ENCODE measurements at places on chromosomes 12 and 14.

- DNase-seq, result no peak
Observed at GRCh38 chr12:121154793-121155375, 22.2 kb downstream of the P2RX7 start.

DNA sequence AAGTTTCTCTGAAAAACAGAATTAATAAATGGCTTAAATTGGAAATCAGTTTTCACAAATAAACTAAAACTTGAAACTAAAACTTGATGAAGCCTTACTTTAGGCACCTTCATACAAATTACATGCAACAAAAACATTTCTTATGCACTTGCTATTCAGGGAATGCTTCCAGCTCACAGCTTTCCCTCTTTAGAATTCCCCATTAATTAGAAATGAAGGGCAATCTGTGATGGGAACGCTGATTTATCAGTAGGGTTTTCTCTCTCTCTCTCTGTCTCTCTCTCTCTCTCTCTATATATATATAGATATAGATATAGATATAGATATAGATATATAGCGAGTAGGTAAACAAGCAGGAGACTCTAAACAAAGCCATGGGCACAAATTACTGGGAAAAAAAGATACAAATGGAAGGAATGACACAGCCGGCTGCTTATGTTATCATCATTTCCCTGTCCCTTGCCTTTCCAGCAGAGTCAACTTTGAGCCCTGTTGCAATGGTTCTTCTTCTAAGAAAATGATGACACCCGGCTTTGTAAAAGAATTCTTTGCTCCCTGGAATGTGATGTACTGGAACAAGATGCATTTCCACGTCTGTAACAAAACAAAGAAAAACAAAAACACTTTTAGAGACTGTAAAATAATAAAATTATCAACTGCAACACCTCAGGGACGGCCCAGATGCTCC, 1121.6 kb upstream of the TMEM132C start:
- DNase-seq, result no peak

DNA sequence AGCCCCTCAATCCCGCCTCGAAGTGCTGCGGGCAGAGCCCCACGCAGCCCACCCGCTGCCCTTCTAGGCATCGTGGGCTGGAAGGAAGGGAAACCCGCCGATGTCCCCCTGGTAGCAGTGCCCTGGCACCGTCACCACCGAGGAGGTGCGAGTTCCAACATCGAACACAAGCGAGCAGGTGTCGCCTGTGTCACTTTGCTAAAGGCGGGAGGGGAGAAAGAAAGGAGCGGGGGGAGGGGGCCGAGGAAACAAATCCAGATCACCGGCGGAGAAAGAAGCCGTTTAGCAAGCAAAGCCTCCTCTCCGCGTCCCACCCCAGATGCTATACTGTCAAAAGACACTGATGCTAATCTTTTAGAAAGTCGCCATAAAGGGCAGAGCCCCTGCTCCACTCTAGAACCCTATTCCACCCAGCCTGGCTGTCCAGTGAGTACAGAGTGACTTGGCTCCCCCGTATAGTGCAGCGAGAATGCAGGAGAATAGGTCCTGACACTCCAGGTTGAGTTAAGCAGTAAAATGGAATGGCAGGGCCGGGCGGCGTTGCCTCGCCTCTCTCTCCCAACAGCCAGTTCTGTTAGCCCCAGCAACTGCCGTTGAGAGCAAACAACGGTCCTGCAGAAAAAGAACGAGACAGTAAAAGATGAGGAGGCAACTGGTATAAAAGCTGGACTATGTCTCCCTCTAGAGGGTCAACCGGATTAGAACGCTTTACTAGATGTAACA, 67.9 kb upstream of the USP15 start:
- DNase-seq, result no peak

DNA sequence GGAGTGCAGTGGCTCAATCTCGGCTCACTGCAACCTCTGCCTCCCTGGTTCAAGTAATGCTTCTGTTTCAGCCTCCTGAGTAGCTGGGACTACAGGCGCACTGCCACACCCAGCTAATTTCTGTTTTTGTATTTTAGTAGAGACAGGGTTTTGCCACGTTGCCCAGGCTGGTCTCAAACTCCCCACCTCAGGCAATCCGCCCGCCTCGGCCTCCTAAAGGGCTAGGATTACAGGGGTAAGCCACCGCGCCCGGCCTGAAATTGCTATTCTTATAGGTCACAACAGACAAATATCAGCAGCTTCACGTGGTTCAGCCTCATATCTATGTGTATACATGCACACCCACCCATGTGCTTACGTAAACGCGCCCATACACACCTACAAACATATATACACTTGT, 23.6 kb downstream of the BATF start:
- DNase-seq, result no peak

DNA sequence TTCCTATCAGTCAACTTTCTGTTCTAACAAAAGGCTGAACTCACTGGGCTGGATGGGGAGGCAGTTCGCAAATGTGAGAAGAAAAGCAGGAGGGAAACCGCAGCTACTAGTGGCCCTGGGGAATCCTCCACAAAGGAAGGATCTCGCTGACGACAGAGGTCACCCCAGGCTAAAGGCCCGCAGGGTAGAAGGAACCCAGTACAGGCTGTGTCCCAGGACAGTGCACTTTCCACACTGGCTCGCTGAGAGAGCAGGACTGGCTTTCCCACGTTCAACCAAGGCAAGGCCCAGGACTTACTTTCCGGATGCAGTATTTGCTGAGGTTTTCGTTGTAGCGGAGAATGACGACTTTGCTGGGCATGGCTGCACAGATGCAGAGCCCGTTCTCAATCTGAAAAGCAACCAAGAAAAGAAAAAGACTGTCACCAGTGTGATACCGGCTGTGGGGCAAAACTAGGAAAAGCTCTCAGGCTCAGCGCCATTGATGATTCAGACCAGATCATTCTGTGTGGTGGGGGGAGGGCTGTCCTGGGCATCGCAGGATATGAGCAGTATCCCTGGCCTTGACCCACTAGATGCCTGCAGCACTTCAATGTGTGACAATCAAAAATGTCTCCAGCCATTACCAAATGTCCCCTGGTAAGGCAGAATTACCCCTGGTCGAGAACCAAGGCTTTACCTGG, 36.3 kb downstream of the PRKAB1 start:
- no peak for DNase-seq

DNA sequence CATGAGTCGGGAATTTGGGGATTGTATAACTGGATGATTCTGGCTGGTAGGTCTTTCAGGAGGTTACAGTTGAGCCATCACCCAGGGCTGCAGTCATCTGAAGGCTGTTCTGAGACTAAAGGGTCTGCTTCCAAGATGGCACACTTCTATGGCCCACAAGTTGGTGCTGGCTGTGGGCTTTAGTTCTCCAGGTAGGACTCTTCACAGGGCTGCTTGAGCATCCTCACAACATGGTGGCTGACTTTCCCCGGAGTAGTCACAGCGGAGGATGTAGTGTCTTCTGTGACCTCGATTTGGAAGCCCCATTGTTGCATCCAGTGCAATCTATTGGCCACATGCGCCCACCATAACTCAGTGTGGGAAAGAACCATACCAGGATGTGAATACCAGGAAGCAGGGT, 14.4 kb downstream of the PHETA1 start:
- no peak for DNase-seq

DNA sequence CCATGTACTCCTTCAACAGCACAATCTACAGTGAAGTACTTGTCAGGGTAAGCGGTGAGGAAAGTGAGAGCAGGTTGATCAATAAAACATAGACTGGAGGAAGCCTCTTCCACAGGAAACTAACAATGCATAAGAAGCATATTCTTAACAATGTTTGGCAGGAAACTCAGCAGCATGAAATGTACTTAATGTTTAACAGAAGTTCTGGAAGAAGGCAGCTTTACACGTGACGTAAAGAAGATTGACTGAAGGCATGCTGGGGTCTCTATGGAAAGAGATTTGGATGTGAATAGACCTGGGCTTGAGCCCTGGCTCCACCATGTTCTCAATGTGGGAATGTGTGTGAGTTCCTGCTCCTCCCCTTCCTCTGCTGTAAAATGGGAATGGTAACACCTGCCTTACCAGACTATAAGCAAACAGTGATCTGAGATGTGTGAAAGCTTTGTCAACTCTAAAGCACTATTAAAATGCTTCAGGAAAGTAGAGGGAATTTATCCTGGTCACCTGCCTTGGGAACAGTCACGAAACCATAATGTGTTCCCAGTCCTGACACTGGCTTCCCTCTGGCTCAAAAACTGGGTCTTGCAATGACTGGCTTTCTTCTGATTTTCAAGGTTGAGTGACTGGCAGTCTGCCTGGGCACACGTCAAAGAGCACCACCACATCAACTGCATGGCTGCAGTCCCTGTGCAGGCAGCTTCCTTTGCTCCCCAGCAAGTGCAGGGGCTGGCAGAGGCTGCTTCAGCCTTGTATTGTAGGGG, 384.6 kb downstream of the APAF1 start:
- DNase-seq, result no peak

DNA sequence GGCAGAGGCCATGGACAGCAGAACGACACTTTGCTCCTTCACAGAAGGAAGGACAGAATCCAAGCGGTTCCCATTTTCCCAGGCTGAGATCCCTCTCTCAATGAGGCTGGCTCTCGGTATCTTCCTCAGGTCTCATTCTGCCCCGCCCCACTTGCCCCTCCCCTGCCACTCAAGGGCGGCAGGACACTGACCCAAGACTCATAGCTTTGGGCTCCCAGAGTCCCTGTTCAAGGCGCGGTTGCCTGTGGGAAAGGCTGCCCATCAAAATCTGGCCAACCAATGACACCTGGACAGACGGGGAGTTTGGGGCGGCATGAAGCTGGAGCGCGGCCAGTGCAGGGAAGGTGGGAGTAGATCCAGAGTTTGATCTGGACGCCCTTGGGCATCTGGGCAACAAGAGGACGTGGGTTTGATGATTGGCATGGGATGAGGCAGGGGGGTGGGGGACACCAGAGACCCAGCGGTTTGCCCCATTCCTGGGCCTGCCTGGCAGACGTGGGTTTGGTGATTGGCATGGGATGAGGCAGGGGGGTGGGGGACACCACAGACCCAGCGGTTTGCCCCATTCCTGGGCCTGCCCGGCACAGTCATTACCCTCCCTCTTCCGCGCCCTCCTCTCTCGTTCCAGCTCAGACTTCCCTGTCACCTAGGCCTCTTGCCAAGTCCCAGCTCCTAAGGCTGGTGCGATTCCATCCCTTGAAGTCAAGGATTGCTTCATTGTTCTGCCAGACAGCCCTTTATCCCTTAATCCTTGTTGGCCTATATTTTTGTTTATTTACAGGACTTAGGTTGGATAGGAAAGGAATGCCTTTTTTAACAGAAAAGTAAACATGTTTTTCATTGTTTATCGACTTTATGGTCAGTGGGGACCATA, 92.1 kb downstream of the NINJ2 start:
- no peak for DNase-seq

GRCh38 chr14:78016532-78016931, 153.6 kb upstream of the NRXN3 start:
- DNase-seq, result no peak

- no peak for DNase-seq
Observed at GRCh38 chr12:108287227-108287626, 51.9 kb downstream of the CMKLR1 start.

DNA sequence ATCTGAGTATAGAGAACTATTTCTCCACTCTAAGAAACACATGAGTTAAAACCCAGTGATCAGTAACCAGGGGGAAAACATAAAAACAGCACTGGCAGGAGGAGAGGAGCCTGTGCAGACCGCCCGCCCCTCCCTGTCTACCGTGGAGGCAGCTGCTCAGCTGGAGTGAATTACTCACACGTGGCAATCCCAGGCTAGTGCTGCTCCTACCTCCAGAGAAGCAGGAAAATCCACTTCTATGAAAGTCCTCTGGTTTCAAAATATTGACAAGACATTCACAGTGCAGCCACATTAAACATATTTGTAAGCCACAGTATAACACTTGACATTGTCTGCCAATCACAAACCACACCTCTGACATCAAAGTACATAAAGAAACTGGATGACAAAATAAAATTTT, 16.7 kb downstream of the TMEM132D start:
- DNase-seq, result no peak

DNA sequence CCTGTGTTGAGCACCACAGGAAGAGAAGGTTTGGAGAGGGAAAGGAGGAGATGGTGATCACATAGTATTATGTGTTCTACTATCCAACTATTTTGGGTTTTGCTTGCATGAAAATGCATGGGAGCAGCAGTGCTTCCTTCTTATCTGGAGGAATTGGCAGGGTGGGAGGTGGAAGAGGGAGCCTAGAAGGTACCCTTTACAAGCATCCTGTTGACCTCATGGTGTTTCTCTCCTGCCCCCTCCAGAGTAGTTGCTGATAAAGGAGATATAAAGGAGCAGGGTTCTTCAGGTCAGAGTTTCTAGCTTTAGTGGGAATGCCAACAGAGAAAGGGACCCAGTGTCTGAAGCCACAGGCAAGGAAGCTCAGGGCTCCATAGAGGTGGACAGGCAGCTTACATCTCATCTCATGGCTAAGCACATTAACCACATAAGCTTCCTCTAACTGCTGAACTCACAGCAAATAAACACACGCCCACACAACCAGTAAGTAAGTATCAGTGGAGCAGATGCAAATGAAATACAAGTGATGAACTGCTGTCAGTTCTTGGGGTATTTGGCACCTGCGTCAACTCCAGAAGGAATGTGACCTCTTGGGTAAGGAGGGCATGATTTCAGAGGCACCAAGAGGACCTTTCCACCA, 174.2 kb upstream of the SLC38A2 start:
- no peak for DNase-seq

- DNase-seq, result no peak
Observed at GRCh38 chr12:95203487-95204030, 13.7 kb downstream of the FGD6 start.

GRCh38 chr12:50174971-50175715, 8.0 kb upstream of the CERS5 start:
- no peak for DNase-seq

DNA sequence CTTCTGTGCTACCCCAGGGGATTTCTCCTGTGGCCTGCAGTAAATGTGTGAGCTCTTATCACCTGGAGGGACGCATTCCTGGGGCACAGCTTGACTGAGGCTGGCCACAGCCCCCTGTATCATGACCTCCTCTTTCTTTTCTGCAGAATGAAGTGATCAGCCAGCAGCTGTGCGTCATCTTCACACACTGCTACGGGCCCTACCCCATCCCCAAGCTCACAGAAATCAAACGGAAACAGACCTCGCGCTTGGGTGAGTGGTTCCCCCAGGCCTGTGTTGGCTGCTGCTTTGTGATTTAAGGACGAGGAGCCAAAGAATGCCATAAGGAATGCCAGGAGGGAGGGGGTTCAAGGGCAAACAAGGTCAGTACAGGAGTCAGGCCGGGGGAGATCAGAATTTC, 50.5 kb upstream of the PWP1 start:
- no peak for DNase-seq

- no peak for DNase-seq
Observed at GRCh38 chr12:125220404-125221273, 155.4 kb downstream of the AACS start.

Data from stimulated activated CD8-positive, alpha-beta memory T cell treated with anti-CD3 and anti-CD28 coated beads, Interleukin-15, amount 100 ng/mL, for 4 hours (primary cell).